GM12864 (cell line): ENCODE measurements at places on chromosomes 2 and 18.

- DNase-seq, result no peak
Measured at GRCh38 chr18:48028696-48029095, 98.2 kb upstream of the SMAD2 start.

DNA sequence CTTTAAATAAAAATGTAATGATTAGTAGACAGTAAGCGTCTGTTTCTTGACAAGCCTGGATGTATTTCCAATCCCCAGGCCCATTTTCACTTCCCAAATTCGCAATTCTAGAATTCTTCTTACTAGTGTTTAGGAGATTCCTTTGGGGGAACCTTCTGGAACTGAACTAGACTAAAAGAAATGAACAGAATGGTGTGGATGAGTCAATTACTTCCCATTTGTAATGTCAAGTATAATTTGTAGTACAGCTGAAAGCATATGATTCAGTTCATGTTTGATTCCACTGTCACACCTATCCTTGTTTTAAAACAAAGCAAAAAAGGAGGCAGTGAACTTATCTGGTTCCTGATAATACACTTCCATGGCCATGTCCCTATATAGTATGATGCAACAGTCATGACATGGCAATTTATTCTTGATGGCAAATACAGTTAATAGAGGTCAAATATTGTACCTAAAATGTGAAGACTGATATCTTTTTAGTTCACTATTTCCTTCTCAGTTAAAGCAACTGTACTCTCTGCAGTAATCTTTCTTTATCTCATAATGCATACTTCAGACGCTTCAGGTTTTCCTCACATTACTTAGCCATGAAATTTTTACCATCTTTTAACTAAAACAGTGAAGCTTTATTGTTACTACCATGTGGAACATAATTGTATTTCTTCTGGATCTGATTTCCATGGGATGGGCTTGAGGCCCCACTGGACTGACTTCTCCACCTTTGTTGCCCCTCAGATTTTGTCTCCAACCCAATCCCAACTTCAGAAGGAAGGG lies 2.0 kb downstream of the IDH1 start:
- DNase-seq, result no peak

- DNase-seq, result no peak
Measured at GRCh38 chr2:134836986-134837385, 1.4 kb upstream of the ACMSD start.

DNA sequence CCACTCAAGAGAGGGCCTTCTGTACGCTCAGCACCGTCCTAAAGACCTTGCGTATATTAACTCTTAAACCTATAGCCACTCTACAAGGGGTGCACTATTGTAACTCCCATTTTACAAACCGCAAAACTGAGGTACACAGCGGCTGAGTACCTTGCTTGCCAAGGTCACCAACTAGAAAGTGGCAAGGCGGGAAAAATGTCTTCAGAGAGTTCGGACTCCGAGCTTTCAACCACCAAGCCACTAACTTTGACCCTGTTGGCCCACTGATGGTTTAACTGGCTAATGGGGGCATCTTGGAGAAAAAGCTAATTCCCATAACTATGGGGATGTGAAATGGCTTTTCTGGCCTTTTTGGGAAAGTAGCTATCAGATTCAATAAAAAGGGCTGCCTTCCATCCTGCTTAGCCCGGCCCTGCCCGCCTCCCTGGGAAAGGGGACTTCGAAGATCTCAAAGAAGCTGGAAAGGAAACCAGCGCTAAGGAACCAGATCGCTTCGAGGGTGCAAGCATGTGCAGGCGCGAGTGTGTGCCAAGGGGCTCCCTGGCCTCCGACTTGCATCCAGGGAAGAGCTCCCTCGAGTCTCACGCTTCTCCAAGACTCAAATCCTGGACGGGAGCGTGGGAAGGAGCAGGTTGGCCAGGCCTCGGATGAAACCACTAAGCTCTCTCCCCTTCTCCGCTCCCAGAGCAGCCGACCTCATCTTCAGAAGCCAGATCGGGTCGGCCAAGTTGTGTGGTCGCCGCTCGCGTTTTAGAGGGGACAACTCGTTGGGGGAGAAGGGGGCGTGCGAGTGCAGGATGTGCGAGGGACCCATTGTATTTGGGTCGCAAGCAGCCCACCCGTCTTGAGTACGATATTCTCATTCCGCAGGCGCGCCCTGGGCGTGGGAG lies 2.2 kb upstream of the SP5 start:
- no peak for DNase-seq

DNA sequence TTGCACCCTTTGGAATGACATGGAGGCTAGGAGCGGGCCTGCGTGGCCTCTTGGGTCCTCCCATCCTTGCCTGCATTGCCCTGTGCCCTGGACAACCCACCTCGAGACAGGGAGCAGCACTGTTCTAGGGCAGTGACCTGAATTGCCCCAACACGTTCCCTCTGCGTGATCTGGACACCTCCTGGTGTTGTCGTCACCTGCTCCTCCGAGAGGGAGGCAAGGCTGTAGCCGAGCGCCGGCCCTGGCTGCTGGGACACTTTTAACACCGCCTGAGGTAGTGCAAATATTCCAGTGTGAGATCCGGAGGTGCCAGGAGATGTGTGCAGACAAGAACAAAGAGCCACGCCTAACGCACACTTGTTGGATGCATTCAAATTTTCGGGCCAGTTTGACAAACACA lies 131.5 kb downstream of the SMAD7 start:
- no peak for DNase-seq

DNA sequence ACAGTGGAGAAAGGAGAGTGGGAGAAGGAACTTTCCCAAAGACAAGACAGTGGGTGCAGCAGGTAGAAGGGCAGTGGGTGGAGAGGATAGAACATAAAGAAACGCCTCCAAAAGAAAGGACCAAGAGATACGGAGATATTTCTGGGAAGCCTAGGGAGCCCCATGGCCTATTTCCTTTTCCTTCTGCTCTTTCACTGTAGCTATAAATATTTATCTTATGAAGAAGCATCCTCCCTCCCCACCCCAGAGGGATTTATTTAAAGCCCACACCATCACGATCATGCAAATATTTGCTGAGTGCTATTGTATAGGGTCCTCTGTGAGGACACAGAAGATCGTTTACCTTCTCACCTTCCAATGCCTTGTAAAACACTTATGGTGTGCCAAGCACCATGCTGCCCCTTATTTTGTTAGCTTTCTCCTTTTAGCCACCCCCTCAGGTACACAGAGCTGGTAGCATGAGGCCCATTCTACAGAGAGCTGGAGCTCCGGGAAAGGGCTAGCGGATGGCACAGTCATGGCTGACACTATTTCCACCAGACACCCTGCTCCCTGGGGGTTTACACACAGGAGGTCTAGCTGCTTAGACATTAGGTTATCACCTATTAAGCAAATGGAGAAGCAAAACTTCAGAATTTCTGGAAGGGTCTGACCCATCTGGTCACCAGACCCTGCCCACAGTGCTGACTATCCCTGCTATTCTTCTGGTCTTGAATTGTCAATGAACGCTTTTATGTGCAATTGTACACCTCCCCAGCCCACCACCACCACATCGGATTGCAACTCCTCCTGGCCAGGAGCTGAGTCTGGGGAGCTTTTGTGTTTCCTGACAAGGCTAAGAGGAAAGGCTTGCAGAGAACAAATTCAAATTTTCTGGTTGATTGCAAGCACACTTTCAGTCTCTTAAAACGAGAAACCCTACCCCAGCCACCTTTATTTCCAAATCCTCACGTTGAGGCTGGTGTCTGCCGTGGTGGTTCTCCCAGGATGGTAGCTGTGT lies 91.8 kb upstream of the KLF7 start:
- no peak for DNase-seq

GRCh38 chr2:155689791-155690190 lies 642.7 kb downstream of the NR4A2 start:
- DNase-seq, result no peak

DNA sequence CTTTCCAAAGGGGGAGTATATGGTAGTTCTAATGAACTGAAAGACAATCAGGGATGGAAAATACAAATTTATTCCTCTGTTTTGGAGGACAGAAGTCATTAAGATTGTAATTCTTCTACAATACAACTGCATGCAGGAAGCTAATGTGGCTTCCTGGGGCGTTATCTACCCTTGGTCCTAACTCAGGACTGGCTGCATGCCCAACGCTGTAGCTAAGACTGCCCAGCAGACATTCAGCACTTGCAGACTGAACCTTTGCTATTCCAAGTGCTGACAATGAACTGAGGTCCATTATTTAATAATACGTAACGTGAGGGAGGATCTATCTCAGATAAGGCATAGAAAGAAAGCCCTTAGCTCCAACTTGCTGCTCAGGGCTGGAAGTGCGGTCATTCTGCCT lies 53.2 kb downstream of the ZAP70 start:
- no peak for DNase-seq

GRCh38 chr2:75003276-75003675 lies 44.8 kb downstream of the POLE4 start:
- DNase-seq, result no peak

DNA sequence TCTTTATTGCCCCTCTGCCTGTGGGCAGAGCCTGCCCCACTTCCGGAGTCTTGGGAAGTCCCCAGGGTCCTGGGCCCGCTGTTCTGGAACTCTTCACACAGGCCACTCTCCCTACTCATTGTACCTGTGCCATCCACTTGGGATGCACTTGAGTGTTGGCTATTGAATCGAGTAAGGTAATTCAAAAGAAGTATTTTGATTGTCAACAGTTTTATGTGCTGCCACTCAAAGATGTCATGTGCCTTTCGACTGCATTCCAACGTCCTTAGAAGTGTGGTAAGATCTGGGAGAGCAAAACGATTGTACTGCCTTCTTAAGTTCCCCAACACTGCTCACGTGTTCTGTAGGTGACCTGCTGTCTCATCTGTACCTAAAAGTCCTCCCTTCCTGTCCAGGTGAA lies 77.0 kb upstream of the SMIM21 start:
- DNase-seq, result no peak

DNA sequence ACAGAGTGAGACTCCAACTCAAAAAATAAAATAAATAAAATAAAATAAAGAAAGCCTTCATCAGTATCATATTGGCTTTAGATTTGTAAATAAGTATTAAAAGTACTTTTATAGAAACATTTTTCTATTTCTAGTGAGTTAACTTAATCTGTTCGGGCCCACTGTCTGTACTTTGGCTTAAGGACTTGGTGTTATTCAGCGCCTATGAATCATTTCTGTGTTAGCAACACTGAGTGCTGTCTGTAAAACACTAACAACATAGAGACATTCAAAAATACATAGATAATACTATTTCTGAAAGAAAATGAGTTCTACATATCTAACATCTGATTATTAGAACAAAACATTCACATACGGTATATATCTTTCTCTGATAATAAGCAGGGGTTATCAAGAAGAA lies 221.5 kb upstream of the CDH19 start:
- no peak for DNase-seq

DNA sequence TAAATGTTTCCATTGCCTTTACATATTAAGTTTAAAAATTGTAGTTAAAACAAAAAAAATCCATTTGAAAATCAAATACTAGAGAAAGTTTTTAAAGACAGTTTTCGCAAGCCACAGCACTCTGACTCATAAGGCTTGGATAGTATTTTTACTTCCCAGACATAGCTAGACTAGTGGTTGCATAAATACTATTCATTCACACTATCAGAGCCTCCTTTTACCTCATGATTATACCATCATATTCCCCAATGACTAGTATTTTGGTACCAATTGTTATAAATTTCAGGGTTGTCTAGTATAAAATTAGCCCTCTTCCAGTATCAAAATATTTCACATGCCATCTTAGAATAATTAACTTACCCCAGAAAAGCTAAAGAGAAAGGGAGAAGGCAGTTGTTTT lies 393.5 kb downstream of the ERBB4 start:
- no peak for DNase-seq

DNA sequence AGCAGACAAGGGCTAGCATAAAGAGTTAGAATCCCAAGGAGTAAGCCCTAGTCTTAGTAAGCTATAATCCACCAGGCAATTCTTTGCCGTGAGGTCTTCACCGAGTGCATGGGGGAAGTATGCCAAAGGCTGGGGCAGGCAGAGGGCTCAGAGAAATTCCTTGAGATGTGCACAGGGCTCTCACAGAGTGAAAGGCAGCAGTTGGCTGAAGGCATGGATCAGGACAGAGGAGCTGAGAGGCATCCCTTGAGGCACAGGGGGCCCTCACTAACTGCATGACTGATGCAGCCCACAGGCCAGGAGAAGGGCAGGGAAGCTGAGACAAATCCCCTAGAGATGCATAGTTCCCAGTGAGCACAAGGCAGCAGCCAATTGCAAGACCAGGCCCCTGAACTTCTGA lies 34.1 kb downstream of the PTH2R start:
- no peak for DNase-seq

GRCh38 chr2:140975237-140975636 lies 1155.6 kb downstream of the LRP1B start:
- DNase-seq, result no peak

DNA sequence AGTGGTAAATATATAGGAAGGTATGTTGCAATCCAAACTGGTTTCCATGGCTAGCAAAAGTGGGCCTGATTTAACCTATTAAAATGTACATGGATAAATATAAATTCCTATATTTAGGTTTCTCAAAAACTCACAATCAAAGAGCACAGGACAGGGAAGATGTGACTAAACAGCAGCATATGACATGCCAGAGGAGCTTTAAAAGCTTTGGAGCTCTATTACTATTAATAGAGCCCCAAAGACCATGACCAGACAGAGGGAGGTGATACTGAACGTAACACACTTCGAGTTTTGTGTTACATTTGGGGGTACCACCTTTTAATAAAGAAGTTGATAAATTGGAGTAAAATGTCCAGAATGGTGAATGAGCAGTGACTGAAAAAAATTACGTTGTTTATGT lies 179.5 kb upstream of the SLC14A2 start:
- DNase-seq, result no peak

DNA sequence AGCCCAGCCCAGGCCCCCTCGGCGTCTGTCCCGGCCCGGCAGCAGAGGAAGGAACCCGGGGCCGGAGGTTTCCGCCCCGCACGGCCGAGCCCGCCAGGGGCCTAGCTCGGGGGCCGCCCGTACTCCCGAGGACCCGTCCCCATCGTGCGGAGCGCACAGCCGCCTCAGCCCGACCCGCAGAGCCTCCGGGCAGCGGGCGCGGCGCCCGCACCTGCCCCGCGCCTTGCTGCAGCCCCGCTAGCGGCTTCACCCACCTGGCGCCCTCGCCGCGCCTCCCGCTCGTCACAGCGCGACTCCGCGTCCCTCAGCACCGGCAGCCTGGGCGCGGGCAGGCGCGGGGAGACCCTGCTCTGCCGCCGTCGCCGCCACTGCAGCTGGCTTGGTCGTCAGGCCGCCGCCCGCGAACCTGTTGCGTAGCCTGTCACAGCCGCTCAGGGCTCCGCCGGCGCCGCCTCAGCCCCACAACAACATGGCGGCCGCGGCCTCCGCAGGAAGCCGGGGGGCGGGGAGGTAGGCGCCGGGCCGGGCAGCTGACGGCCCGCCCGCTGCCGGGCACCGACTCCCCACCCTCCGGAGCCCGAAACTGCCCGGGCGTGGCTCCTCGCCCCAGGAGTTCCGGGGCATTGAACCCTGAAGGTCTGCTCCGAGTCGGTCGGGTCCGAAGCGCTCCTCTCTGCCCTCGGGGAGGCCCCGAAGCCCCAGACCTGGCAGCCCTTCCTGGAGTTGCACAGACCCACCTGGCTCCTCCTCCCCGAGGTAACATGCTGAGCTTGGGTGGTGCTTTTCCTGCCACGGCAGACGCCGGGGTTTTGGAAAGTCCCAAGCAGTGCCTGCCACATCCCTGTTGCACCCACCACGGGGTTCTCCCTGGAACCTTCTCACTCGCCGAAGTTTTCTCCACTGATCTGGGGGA lies at the start of gene ITSN2:
Gene ITSN2 (minus strand): TSS at position 487 of the 913 bp plus-strand sequence. CDS start 32,454 bp downstream, outside the sequence.
- DNase-seq, result peak; percentile 74
